Testis (tissue), 5 donors: ENCODE measurements at places on chromosomes 2 and 18. TPM values are rescaled to one million over a fixed set of nuclear protein-coding genes. Genes with fewer than 3 reads are reported as not detected.

Gene DNAH6
- 7.1 TPM for total RNA-seq

DNA sequence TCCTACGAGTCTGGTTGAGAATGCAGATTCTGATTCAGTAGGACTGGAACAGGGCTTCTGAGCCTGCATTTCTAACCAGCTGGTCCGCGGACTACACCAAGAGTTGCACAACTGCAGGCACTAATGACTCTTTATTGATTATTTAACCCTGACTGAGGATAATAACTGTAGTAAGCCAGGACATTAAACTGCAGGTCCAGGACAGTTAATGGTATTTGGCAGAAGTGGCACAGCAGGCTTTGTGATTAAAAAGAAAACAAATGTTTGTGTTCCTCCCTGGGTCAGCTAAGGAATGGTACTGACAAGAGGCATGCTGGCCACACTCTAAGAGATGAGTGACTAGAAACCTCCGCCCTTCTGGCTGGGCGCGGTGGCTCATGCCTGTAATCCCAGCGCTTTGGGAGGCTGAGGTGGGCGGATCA lies 59.4 kb downstream of the ALPK2 start:
- no peak overlapping the region for H3K4me3 ChIP-seq
- H3K27me3 ChIP-seq = no peaks in the 10 kb centered on the region
- no peaks in the 10 kb centered on the region for H3K36me3 ChIP-seq
- no peak overlapping the region for H3K27ac ChIP-seq
- DNase-seq = no peak

Gene CRYGD
- not detected for total RNA-seq

Gene HRH4
- total RNA-seq = 0.37 TPM

Gene FEV
- not detected for total RNA-seq

Gene GPR45
- total RNA-seq = not detected

Gene LYG2
- total RNA-seq = 0.43 TPM

Gene RAB12
- 52.0 TPM for total RNA-seq

- no peak for DNase-seq
- no peaks in the 10 kb centered on the region for H3K4me1 ChIP-seq
- H3K36me3 ChIP-seq = no peaks in the 10 kb centered on the region
Observed at GRCh38 chr2:235381261-235381912, 112.5 kb upstream of the AGAP1 start.

DNA sequence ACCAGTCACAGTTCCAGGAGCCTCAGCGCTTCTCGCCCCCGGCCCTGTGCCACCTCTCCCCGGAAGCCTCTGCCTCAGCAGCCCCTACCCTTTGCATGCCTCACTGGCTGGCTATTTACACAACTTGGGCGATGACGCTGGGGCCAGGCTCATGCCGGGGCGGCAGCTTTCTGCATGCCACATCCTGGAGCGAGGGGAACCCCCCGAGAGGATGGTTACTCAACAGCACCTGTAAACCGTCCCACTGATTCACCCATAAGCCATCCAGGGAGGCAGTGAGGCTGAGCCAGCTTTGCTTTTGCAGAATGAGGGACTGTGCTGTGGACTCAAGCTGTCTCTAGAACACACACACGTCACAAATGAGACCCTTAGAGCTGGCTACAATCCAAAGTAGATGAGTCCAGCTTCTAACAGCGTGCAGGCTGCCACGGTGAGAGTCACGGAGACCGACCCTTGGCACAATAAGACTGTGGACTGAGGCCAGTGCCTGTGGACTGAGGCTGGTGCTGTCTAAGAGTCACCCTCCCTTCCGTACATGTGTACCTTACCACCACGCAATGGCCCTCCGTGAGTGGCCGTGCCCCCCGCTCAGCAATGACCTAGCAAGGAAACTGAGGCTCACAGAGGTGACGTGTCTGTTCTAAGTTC lies 45.6 kb upstream of the ODC1 start:
- H3K27ac ChIP-seq = no peak overlapping the region
- H3K4me1 ChIP-seq = no peaks in the 10 kb centered on the region
- H3K27me3 ChIP-seq = no peaks in the 10 kb centered on the region
- H3K36me3 ChIP-seq = no peaks in the 10 kb centered on the region
- no peak overlapping the region for H3K4me3 ChIP-seq
- no peak for DNase-seq

GRCh38 chr2:118918017-118918416 lies 24.0 kb upstream of the MARCO start:
- no peaks in the 10 kb centered on the region for H3K36me3 ChIP-seq
- H3K4me3 ChIP-seq = no peak overlapping the region
- no peak overlapping the region for H3K27ac ChIP-seq
- no peaks in the 10 kb centered on the region for H3K27me3 ChIP-seq

DNA sequence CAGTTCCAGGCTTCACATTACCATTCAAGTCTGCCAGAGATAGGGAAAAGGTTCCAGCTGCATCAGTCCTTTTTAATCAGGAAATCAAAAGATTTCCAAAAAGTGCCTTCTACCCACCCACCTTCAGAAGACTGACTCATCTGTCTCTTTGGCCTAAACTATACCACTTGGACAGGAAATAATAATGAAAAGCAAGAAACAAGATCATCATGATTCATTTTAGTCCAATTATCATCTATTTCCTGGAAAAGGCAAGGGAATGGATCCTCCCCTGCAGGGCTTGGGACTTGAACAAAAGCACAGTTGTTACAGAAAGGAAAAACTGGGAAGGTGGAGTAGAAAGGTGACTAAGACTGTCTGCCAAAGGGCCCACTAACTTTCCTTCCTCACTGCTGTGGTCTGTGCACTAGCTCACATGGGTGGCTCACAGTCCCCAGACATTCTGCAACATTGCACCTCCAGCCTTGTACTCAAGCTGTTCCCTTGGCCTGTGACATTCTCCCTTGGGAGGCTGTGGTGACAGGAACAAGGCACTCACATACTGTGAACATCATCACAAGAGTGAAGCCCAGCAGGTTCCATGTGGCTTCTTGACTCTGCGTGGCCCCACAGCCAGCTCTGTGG lies 75.3 kb downstream of the VSNL1 start:
- H3K4me1 ChIP-seq = no peaks in the 10 kb centered on the region
- H3K27ac ChIP-seq = no peak overlapping the region
- no peak for DNase-seq
- H3K27me3 ChIP-seq = no peaks in the 10 kb centered on the region
- H3K36me3 ChIP-seq = no peaks in the 10 kb centered on the region

GRCh38 chr2:179349670-179350303 lies 85.2 kb upstream of the SESTD1 start:
- H3K4me1 ChIP-seq = peaks cover under 1% of the 10 kb centered on the region
- no peak for DNase-seq
- no peaks in the 10 kb centered on the region for H3K36me3 ChIP-seq
- H3K4me3 ChIP-seq = no peak overlapping the region

GRCh38 chr18:62857263-62857976 lies 142.1 kb downstream of the PHLPP1 start:
- H3K27me3 ChIP-seq = no peaks in the 10 kb centered on the region
- H3K27ac ChIP-seq = no peak overlapping the region
- H3K36me3 ChIP-seq = no peaks in the 10 kb centered on the region
- no peak for DNase-seq
- no peak overlapping the region for H3K4me3 ChIP-seq

GRCh38 chr2:228866781-228867180 lies 404.3 kb downstream of the PID1 start:
- H3K4me1 ChIP-seq = no peaks in the 10 kb centered on the region
- no peak for DNase-seq
- H3K36me3 ChIP-seq = no peaks in the 10 kb centered on the region
- no peak overlapping the region for H3K4me3 ChIP-seq

- H3K4me1 ChIP-seq = peaks cover 2% of the 10 kb centered on the region
- no peaks in the 10 kb centered on the region for H3K27me3 ChIP-seq
- H3K4me3 ChIP-seq = no peak overlapping the region
- DNase-seq = no peak
Observed at GRCh38 chr18:24120676-24121075, 18.2 kb upstream of the CABYR start.

DNA sequence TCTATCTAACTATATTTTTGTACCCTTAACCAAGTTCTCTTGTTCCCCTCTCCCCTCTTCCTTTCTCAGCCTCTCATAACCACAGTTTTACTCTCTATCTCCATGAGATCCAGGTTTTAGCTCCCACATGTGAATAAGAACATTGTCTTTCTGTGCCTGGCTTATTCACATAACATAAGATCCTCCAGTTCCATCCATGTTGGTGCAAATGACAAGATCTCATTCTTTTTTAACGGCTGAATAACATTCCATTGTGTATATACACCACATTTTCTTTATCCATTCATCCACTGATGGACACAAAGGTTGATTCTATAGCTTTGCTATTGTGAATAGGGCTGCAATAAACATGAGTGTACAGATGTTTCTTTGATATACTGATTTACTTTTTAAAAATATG lies 83.9 kb upstream of the TMEM178A start:
- no peak for DNase-seq
- H3K4me3 ChIP-seq = no peak overlapping the region
- no peaks in the 10 kb centered on the region for H3K27me3 ChIP-seq
- H3K36me3 ChIP-seq = no peaks in the 10 kb centered on the region

Gene NEU2
- total RNA-seq = not detected

Gene GALNT14
- total RNA-seq = 31.5 TPM

Gene OBSL1
- 462 TPM for total RNA-seq

DNA sequence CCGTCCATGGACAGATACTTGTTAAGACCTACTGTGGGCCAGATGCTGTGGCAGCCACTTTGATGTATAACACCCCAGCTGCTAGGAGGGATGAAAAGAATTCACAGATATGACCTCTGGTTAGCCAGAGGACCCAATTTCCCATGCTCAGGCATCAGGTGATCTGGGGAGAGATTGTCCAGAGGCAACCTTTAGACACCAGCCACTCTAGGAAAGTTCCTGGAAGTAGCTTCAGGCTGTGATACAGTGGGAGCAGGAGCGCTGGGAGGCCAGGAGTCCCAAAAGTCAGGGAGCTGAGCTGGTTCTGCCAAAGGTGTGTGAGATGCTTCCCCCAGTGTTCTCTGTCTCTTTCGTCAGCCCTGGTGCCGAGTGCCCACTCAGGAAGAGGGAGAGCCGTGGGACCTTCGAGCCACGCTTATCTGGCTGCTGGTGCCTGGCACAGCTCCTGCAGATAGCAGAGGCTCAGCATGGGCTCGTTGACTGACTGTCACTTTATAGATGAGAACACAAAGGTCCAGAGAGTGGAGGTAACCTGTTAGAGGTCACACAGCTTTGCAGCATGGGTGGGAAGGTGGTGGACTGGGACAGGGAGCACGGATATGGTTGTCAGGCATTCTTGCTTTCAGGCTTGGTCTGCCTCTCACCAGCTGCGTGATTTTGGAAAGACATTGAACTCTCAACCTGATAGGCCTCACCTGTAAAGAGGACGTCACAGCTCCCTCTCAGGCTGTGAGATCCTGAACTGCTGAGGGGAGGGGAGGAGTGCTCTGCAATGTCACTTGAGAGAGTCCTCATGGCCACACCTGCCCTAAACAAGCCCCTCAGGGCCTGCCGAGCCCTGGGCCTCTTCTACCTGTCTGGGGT lies 7.8 kb upstream of the RALB start:
- peaks cover 7% of the 10 kb centered on the region for H3K4me1 ChIP-seq
- no peak overlapping the region for H3K4me3 ChIP-seq
- DNase-seq = no peak
- H3K27ac ChIP-seq = no peak overlapping the region
- H3K36me3 ChIP-seq = no peaks in the 10 kb centered on the region

DNA sequence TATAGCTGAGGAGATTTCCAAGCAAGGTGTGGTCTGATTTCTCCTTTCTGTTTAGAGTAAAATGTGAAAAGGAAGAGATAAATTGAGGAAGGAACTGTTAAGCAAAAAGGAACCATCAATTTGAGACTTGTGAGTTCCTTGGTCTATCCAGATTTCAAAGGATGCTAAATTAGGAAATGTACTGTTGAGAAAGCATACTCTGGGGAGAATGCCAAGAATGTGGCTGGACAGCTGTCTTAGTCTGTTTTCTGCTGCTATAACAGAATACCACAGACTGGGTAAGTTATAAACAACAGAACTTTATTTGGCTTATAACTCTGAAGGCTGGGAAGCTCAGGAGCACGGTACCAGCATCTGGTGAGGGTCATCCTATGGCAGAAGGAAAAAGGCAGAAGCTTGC lies 1097.2 kb downstream of the TDRD15 start:
- H3K27ac ChIP-seq = no peak overlapping the region
- H3K4me3 ChIP-seq = no peak overlapping the region
- no peaks in the 10 kb centered on the region for H3K27me3 ChIP-seq
- DNase-seq = no peak

Gene UGT1A1
- total RNA-seq = 0.24 TPM

DNA sequence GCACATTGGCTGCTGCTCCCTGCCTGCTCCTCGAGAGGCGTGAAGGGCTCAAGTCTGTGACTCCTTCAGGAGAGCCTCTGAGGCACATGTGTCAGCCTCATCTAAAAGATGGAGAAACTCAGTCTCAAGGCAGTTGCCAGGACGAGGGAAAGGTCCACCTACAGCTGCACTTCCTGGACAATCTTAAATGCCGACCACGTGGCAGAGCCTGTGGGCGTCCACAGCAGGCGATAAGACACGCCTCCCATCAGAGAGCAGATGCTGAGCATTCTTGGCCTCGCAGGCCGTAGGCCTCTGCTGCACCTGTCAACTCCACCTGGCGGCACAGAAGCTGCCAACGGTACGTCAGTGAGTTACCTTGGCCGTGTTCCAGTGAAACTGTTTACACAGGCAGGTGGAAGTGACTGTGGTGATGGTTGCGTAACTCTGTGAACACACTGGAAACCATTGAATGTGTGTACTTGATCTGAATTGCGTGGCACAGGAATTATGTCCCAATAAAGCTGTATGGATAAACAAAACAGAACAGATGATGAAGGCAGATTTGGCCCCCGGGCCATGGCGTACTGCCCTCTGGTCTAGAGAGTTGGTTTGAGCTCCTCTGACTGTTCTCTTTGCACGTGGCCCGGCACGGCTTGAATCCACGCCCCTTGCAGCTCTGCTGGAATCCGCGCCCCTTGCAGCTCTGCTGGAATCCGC lies 114.5 kb downstream of the RNF144A start:
- no peaks in the 10 kb centered on the region for H3K4me1 ChIP-seq
- DNase-seq = no peak
- no peaks in the 10 kb centered on the region for H3K36me3 ChIP-seq
- no peak overlapping the region for H3K4me3 ChIP-seq
- H3K27me3 ChIP-seq = no peaks in the 10 kb centered on the region
- H3K27ac ChIP-seq = no peak overlapping the region

Gene M1AP
- total RNA-seq = 14.0 TPM

Gene GLI2
- total RNA-seq = 16.5 TPM

GRCh38 chr18:49767111-49768050 lies 46.0 kb downstream of the ACAA2 start:
- no peaks in the 10 kb centered on the region for H3K36me3 ChIP-seq
- DNase-seq = no peak
- H3K4me1 ChIP-seq = no peaks in the 10 kb centered on the region

- H3K36me3 ChIP-seq = no peaks in the 10 kb centered on the region
- H3K4me1 ChIP-seq = peaks cover 3% of the 10 kb centered on the region
- H3K27ac ChIP-seq = no peak overlapping the region
- DNase-seq = no peak
Observed at GRCh38 chr2:66448136-66448991, 13.4 kb downstream of the MEIS1 start.

DNA sequence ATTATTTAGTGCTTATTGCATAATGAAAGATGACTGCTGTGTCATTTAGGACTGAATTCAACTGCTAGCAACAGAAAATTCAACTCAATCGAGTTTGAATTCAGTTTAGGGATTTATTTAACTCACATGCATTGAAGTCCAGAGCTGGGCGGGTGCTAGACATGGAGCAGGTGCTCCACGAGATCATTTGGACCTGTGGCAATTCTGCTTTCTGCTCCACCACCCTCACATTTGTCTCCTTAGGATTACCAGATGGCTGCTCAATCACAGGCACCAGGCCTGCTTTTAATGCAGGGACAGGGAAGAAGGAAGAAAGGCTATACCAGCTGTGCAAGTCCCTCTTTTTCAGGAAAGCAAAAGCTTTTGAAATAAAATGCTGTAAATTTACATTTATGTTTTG lies 572.9 kb upstream of the SLC8A1 start:
- H3K4me3 ChIP-seq = no peak overlapping the region
- no peaks in the 10 kb centered on the region for H3K36me3 ChIP-seq
- H3K27ac ChIP-seq = no peak overlapping the region
- no peaks in the 10 kb centered on the region for H3K4me1 ChIP-seq
